Placental pericyte (primary cell): ENCODE measurements at places on chromosomes 5 and 9. TPM values are rescaled to one million over a fixed set of nuclear protein-coding genes. Genes with fewer than 3 reads are reported as not detected.

ACER2 gene
- total RNA-seq, result 3.3 TPM in 2 replicates

FOXD4L5 gene
- total RNA-seq, result 0.14 TPM in 1 of 2 replicates, not detected in the other

PLAC8L1 gene
- total RNA-seq, result not detected in 2 replicates

CD180 gene
- total RNA-seq, result not detected in 2 replicates

ISOC1 gene
- 23.6 and 24.9 TPM in 2 replicates for total RNA-seq

IL13 gene
- total RNA-seq, result not detected in 2 replicates

PCDHGA3 gene
- total RNA-seq, result 4.0 and 5.5 TPM in 2 replicates

GABRP gene
- 1.1 TPM in 1 of 2 replicates, not detected in the other for total RNA-seq

DMRT2 gene
- not detected in 2 replicates for total RNA-seq

NSG2 gene
- not detected in 2 replicates for total RNA-seq

GABRA6 gene
- 0.29 TPM in 1 of 2 replicates, not detected in the other for total RNA-seq

NR3C1 gene
- 76.4 and 99.5 TPM in 2 replicates for total RNA-seq

ADAMTS19 gene
- 1.6 and 32.2 TPM in 2 replicates for total RNA-seq

PLEKHG4B gene
- under 0.01 and 1.1 TPM in 2 replicates for total RNA-seq

GLIPR2 gene
- 14.0 and 53.0 TPM in 2 replicates for total RNA-seq

GAS1 gene
- total RNA-seq, result 10.3 and 12.6 TPM in 2 replicates
